ENCODE measurements at places on chromosomes 13 and 19.

DNA sequence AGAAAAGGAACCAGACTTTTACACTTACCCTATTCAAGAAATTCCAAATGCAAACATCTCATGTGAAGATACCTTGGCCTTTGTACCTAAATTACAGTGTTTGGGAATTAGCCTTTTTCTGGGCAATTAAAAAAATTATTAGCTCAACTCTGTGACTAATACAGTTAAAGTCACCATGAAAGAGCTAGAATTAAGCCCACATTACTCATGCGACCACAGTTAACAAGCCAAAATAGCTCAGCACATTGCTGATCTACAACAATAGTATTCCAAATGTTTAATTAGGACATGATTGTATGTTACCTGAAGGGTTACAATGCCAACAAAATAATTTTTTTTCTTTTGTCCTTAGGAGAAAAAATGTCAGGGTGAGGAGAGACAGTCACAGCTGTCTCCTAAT lies 263.6 kb upstream of the GPC6 start:
- no peak for DNase-seq

DNA sequence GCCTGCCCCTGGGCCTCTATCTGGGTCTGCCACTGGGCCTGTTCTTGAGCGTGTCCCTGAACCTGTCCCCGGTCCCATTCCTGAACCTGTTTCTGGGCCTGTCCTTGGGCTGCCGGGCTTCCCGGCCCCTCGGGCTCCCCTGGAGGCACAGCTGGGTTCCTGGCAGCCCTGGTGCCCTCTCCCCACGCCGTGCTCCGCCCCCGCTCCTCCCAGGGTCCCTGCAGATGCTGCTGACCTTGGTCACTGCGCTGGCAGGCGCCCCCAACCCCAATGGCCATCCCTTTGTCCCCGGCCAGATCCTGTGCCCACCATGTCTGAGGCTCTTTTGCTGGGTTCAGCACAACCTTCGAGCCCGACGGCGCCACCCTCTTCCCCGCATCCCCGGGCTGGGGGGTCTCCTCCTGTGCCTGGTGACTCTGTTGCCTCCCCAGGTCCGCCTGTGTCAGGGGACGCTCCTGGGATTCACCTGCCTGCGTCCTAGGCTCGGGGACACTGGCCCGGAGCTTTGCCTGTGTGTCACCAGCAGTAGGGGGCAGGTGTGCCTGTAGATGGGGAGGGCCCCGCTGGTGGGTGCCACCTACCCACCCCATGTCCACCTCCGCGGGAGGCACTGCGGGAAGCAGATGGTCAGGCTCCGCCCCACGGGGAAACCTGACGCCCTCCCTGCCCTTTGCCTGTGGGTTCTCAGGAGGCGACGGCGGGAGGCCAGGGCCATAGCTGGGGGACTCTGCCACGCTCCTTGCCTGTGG lies 41.0 kb upstream of the GRTP1 start:
- no peak for DNase-seq

DNA sequence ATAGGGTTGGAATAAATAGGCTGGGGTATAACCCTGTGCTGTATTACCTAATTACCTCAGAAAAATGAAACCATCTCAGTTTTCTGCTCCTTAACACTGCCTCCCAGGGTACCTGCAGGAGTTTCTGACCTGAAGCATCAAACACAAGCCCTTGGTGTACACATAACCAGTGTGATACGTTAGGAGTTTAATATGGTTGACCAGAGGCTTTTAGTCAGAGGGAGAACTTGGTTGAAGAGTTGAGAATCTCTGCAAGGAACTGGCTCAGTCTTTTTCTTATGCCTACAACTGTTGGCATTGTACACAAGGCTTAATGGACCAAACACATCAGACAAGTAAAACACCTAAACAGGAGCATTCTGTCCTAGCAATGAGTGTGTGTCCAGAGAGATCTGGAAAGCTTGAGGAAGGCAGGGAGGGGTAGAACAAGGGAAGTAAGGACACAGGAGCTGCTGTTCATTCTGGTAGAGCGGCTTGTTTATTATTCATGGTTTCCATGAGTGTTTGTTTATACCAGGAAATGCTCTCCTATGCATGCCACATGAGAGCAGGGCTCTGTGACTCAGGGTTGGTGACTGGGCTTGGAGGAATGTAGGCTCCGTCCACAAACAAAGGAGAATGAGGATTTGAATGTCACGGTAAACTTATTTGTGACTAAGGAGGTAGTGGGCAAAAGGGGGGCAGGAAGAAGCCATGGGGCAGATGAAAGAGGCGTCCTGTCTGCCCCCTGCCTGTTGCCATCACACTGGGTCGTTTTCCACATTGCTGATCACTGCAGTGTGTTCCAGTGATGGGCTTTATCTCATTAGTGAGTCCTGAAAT lies 11.9 kb upstream of the SPATA13 start:
- DNase-seq = no peak

DNA sequence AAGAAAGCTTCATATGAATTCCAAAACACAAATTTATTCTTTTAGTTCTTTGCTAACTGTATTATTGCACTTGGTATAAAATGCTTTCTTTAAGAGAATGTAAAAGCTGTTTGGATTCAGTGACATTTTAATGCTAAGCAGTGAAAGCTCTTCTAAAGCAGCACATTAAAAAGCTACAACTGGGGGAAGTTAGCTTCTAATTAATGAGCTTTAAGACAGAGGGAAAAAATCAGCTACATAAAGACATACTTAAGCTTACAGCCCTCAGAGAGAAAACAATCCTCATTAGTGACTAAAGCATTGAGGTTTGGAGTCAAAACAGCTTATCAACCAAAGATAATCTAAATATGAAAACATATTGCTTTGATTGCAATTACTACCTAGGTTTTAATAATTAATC lies 1222.2 kb upstream of the SPRY2 start:
- no peak for DNase-seq

GRCh38 chr13:44622708-44623107 lies 46.6 kb upstream of the TSC22D1 start:
- DNase-seq = no peak

GRCh38 chr13:38730332-38730731 lies 43.5 kb downstream of the FREM2 start:
- DNase-seq = no peak

GRCh38 chr19:18701250-18701608 lies 17.7 kb downstream of the CRTC1 start:
- DNase-seq = no peak

GRCh38 chr13:40656358-40656757 lies 10.1 kb downstream of the FOXO1 start:
- DNase-seq = no peak

- DNase-seq = no peak
These were observed 1.6 kb downstream of the CALR start for GRCh38 chr19:12939975-12940423.

DNA sequence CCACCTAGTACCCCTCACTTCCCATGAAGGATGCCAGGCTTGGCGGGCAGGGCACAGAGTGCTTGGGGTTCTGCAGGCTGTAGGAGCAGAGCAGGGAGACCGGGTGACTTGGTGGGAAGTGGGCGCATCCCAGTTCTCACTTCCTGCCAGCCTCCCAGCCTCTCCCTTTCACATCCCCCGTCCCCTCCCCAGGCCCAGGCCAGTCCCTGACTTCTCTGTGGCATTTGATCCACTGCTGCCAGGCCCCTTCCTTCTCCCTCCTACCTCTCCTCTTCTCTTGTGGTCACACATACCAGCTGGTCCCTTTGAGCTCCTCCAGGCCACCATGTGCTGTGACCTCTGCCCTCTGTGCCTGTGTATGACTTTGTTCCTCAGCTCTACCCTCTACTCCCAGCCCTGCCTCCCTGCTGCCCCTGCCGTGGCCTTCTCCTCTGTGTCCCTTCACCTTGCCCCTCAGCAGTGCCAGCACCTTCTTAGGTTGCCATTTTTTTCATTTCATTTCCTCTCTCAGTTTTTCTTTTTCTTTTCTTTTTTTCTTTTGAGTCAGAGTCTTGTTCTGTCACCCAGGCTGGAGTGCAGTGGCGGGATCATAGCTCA lies 19.5 kb downstream of the MYO1F start:
- no peak for DNase-seq

DNA sequence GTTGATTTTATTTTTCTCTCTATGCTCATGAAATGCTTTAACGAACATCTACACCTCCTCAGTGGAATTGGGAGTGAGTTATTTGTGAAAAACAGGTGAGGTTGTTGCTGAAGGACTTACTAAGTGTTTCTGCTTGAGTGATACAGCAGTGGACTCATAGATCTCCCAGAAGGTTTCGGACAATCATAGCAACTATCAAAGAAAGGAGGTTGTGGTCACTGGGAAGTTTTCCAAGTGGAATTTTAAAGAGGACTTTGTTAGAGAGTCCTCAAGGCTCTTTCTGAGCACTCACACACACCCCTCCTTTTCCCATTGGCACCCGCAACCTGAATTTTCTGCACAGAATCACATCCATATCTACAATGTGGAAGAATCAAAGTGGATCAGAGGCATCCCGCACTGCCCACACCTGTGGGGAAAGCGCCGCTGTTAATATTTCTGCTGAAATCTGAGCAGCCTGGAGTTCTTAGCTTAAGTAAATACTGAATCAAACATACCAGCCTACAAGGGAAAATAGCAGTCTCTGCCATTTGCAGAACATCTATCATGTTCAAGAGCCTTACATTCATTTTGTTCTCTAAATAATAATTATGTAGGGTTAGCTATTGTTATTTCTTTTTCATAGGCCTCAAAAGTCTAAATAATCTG lies 719.4 kb downstream of the DIAPH3 start:
- DNase-seq = no peak

GRCh38 chr19:16791942-16792341 lies 37.3 kb upstream of the SIN3B start:
- no peak for DNase-seq

DNA sequence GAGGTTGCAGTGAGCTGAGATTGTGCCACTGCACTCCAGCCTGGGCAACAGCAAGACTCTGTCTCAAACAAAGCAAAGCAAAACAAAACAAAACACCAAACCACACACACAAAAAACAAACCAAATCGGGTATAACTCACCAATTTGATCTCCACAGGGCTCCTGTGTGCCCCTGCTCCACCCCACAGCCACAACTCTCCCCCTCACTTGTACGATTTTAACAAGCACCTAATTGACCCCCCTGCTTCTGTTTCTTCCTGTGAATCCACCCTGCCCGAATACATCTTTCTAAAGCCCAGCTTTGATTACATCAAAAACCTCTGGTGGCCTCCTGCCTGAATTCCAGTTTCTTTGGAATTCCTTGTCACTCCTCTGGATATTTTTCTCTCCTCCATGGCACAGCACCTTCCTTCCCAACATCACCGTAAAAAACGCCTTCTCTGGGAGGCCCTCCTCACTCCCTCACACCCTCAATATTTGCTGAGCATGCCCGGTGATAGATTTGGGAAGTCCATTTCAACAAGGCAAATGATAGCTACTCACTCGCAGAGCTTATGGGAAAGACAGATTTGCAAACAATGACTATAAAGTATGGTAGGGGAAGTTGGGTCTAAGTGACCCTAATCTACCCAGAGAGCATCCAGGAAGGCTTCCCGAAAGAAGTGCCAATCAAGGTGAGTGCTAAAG lies 11.6 kb upstream of the RANBP3 start:
- no peak for DNase-seq

GRCh38 chr19:56360841-56361240 lies 32.5 kb downstream of the ZNF582 start:
- DNase-seq = no peak

- DNase-seq = no peak
These were observed 51.7 kb downstream of the MYH14 start for GRCh38 chr19:50255115-50255514.

DNA sequence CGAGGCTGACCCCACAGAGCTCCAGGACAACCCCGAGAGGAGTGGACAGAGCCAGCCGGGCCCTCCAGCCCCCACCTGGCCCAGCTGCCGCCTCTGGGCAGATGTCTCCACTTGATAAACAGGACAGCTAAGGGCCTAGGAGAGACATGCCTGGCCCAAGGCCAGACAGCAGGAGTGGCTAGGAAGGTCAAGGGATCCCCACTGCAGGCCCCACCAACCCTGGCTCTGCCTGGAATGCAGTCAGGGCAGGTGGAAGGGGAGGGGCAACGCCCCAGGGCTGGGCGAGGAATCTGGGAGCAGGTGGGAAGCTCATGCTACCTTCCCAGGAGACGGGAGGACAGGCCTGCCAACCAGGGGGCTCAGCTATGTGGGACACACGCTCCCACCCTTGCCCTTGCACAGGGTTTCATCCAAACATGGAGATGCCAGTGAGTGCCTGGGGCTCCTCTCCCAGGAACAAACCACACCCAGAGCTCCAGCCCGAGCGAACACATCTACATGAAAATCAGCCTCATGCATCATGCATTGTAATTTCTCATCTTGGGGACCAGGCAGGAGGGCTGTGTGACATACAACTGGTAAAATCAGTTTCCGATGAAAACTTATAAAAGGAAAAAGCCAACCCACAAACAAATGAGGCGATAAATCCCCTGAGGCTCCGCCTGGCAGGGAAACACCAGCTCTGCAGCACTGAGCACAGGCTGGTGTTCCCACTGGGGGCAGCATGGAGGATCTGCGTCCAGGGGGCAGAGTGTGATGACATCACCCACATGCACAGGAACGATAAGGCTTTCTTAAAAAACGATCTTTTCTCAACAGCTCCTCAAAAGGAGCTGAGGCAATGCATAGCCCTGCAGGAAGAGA lies 25.0 kb downstream of the SH3GL1 start:
- DNase-seq = peak; percentile 28

- no peak for DNase-seq
These were observed 17.3 kb downstream of the SIGLEC8 start for GRCh38 chr19:51440846-51441409.

DNA sequence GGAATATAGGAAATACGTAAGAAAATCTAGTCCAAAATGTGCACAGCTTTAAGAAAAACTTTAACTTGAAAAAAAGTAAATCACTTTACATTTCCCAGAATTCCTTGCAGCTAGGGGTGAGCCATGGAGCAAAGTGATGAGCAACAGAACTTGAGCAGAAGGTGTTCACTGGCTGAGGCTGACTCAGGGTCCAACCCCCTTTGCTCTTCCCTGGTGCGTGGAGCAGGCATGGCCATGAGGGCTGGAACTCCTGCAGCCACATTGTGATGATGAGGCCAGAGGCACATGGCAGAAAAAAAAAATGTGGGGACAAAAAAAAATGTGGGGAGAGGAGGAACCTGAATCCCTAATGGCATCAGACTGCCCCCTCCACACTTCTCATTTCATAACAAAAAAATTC lies 9.9 kb upstream of the PLA2G4C start:
- DNase-seq = no peak

GRCh38 chr13:112443995-112444311 lies 67.8 kb downstream of the SPACA7 start:
- DNase-seq = peak; percentile 44

DNA sequence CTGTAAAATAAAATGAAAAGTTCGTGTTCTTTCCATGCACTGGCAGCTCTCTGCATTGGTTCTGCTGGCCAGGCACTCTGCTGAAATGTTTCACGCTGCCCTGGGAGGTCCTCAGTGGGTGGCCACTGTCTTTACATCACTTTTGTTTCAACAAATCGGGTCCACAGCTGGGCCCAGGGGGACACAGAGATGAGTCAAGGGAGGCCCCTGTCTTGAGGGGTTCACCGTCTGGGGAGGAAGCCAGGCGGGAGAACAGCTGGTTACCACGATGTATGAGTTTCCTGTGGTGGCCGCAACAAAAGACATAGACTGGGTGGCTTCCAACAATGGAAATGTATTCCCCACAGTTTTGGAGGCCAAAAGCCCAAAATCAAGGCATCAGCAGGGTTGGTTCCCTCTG lies 5.1 kb upstream of the KLF2 start:
- no peak for DNase-seq

GRCh38 chr13:112708560-112709240 lies 18.9 kb downstream of the ATP11A start:
- DNase-seq = no peak

- no peak for DNase-seq
These were observed 1.6 kb downstream of the TNFSF9 start for GRCh38 chr19:6532244-6532999.

GRCh38 chr13:73288596-73288995 lies 229.8 kb downstream of the KLF5 start:
- DNase-seq = no peak

GRCh38 chr19:43675269-43675879 lies 5.4 kb upstream of the PLAUR start:
- DNase-seq = no peak
